ENCODE measurements at places on chromosomes 4 and X.

- no peak for DNase-seq
Measured at GRCh38 chr4:112316360-112316759, 19.2 kb downstream of the ALPK1 start.

GRCh38 chr4:149113804-149114430 is 671.7 kb upstream of the NR3C2 start:
- DNase-seq = no peak

DNA sequence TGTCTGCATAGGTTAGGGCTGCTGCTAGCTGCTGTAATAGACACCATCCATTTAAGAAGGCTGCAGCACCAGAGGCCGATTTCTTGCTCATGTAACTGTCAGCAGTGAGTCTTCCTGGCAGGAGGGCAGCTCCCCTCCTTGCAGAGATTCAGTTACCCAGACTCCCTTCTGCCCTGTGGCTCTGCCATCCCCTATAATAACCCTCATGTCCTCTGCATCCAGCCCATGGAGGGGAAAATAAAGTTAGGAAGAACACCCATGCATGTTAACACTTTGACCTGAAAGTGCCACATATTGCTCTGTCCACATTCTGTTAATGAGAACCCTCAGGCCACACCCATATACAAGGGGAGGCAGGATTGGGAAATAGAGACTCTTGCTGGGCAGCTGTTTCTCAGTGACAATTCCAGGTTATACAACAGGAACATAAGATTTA is 5.4 kb downstream of the STBD1 start:
- no peak for DNase-seq

GRCh38 chr4:38666766-38667084 is 2.7 kb downstream of the KLF3 start:
- no peak for DNase-seq

DNA sequence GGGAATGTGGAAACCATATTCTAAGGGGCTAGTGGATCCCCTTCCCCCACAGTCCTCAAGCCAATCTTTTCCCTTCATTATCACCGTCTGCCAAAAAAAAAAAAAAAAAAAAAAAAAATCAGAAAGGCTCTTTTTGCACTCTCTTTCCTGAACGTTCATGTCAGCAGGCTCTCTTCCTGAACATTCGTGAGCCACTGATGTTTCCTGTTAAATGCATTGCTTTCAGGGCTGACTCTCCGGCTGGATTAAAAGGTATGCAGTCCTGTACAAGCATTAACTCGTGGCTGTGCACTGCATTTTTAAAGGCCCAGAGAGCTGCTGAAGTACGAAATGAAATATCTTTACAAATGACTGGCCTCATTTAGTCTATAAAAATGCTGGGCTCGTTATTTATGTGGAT is 34.0 kb upstream of the TSPAN5 start:
- no peak for DNase-seq

DNA sequence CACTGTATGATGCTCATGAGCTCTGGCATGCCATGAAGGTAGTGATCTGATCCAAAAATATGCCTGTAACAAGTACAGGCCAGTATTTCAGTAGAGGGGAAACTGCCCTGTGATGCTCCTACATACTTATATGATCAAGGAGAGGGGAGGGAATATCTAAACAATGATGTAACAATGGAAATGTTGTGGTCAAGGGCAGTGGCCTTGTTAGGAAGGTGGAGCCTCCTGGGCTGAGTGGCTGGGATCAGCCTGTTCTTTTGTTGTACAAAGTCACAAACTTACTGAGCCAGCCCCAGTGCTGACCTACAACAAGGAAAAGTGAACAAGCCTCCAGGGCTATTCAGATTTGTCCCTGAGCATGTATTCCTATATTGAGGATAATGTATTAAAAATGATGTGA is 70.3 kb downstream of the ANXA10 start:
- no peak for DNase-seq

DNA sequence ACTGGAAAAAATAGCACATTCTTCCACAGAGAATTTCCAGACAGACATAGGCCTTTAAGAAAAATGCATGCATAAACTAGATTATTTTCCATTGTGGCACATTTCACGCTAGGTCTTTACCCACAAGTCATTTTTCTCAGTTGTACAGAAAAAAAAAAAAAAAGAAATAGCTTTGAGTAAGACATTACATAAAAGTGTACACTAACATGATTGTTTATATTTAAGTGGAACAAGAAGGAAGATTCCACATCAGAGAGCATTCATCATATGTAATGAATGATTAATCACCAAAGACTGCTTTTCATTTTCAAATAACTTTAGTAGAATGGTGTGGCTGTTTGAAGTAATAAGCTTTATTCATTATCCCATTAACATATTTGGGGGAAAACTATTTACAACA is 1270.2 kb upstream of the AGA start:
- DNase-seq = no peak

DNA sequence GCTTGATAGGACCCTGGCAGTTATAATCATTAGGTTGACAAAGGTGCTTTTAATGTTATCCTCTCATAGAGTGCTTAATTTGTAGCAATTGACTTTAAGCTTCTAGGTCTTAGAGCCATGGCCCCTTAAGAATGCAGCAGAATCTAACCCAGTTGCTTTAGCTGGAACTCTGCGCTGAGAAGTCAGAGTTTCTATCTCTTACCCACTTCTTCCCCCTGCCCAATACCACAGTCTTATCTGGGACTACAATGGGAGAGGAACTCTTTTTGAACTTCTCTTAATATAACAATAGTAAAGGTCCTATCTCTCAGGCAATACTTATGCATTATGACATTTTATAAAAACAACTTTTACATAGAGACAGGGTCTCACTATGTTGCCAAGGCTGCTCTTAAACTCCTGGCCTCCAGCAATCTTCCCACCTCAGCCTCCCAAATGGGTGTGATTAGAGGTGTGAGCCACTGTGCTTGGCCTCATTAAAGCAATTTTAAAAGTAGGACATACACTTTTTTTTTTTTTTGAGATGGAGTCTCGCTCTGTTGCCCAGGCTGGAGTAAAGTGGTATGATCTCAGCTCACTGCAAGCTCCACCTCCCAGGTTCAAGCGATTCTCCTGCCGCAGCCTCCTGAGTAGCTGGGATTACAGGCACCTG is 1.8 kb downstream of the TLR10 start:
- no peak for DNase-seq

DNA sequence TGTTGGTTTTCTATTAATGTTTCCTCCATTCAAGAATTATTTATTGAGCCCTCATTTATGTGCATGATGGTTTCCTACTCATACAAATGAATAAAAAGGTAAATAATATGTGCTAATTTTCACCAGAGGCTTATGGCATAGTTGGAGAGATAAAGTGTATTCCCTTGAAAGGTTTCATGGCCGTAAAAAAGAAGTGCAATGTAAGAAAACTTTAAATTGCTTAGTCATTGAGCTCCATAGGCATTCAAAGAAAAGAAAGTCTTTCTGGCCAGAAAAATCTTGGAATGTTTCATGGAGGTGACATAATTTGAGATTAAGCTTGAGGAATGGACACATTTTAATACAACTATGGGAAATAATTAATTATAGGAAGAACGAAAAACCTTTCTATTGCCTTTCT is 8.7 kb downstream of the KLHL4 start:
- DNase-seq = no peak

DNA sequence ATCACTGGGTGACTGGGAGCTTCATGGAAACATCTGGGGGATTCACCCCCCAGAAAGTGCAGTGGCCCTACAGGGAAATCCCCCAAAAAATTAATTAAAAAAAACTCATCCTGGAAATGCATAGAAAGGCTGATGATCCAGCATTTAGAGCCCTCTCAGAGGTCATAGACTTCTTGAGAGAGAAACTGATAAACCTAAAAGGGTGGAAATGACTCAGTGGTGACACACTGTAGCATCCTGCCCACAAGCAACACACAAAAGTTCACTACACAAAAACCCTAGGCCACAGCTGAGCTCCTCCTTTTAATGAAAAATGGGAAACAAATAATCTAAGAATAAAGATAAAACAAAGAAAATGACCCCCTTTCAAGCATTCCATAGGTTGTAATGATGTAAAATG is 911.5 kb downstream of the GLUD2 start:
- no peak for DNase-seq

Measured in vagina (tissue), 2 donors.